ENCODE measurements at places on chromosomes 5 and 9.

DNA sequence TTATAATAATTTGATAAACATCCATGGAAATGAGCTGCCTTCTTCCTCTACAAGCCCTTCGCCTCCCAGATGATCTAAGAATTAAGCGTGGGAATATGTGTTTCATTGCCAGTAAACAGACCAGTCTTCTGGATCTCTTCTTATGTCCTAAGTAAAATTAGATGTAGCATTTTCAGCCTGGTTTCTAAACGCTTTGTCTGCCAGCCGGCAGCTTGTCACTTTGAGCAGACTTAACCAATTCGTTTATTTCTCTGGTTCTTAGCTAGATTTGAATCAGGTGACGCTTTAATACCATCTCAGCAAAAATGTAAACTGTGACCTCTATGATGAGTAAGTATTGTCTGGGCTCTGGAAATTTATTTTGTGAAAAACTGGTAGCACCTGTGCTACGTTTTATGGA, 380.6 kb upstream of the NUDT12 start:
- no peak for DNase-seq

GRCh38 chr5:30604648-30605262, 588.7 kb upstream of the CDH6 start:
- no peak for DNase-seq

- no peak for DNase-seq
These were observed 34.3 kb downstream of the FRMD3 start for GRCh38 chr9:83503866-83504265.

DNA sequence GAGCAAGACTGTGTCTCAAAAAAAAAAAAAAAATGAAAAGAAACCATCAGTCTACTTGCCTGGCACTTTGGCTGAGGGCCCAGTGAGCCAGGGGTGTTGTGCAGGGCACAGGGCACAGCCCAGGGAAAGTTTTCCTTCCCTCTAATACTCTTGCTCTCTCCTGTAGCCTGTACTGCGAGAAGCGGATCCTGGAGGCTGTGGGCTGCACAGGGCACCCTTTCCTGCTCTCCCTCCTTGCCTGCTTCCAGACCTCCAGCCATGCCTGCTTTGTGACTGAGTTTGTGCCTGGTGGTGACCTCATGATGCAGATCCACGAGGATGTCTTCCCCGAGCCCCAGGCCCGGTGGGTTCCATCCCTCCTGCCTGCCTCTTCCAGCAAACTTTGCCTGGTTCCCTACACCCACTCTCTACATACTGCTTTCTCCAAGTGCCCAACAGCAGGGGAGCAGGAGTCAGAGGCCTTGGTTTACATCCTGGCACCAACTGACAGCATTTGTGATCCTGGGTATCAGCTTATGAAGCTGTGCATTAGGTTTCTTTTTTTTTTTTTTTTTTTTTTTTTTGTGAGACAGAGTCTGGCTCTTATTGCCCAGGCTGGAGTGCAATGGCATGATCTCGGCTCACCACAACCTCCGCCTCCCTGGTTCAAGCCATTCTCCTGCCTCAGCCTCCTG, 7.2 kb downstream of the ZDHHC12 start:
- DNase-seq: no peak

GRCh38 chr5:96256795-96257470, 176.1 kb downstream of the PCSK1 start:
- DNase-seq: no peak

DNA sequence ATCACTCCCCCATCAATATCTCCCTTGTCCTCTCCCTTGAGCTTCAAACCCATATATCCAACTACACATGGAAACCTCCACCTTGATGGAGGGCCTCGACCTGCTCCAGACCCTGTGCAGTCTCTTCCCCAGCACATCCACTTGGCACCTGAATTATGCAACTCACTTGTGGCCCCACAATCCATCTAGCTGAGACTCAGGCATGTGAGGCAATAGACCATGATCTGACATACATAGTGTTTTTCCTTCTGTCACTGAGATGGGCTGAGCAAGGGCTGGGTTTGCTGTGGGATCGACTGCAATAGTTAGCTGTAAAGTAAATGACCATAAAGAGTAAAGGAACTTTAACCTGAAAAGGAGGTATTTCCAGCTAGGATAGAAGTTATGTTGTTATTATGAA, 172.9 kb upstream of the RAD23B start:
- no peak for DNase-seq

DNA sequence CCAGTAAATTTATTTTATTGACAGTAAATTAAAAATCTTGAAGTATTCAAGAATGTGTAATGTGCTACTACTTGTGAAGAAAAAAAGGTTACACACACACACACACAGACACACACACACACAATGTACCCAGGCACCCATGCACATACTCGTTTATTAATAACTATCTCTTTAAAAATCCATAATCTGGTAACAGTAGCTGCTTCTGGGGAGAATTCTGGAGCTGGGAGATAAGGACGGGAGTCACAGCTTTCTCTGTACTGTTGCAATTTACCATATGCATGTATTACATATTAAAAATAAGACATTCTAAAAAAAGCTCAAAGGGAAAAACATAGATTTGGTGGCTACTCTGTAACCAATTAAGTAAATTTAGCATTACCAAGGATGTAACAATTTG, 7.9 kb upstream of the C1QTNF2 start:
- no peak for DNase-seq

- DNase-seq: no peak
These were observed 193.6 kb downstream of the ZSWIM6 start for GRCh38 chr5:61525512-61526206.

Data from T-helper 2 cell treated with Interferon-gamma antibody and Interleukin-4, amounts not matched to agents 5 μg/mL and 100 μg/mL, for 36 hours (primary cell).